ENCODE measurements at places on chromosomes 11 and 22.

DNA sequence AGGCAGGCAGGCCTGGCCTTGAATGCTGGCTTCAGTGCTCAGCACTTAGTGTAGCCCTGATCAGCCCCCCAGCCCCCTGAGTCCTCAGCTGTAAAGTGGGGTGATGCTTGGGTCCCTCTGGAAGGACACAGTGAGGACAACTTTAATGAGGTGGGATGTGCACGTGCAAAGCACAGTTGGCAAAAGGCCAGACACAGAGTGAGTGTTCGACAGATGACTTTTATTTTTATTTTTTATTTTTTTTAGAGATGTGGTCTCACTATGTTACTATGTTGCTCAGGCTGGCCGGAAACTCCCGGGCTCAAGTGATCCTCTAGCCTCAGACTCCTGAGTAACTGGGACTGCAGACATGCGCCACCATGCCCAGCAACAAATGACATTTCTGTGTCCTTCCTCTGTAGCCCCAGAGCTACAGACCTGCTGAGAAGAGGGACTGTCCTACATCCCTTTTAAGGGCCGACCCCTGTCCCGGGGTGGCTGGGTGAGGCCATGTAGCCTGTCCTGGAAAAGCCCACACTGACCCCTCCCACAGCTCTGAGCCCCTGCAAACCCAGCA is 6.9 kb upstream of the C11orf96 start:
- DNase-seq = no peak

DNA sequence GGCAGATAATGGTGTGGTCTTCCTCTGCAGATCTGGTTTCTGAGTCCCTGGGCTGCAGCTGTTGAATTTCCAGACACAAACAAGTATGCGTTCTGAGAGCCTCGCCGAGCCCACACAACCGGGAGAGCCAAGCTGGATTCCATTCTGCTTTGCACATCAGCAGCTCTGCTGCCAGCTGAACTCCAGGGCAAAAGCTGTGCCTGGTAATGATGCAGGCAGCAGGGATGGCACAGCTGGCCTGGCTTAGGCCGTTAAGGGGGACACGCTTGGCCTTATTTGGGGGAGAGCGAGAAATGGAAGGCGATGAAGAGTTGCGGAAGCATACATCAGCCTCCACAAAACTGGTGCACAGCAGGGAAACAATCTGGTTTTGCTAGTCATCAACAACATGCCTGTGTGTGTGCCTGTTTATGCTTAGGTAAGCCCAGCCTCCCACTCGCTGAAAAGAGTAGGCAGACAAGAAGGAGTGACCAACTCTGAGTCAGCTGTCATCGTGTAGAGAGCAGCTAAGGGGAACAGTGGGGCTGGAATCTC is 25.1 kb downstream of the ADAMTS8 start:
- DNase-seq = no peak

DNA sequence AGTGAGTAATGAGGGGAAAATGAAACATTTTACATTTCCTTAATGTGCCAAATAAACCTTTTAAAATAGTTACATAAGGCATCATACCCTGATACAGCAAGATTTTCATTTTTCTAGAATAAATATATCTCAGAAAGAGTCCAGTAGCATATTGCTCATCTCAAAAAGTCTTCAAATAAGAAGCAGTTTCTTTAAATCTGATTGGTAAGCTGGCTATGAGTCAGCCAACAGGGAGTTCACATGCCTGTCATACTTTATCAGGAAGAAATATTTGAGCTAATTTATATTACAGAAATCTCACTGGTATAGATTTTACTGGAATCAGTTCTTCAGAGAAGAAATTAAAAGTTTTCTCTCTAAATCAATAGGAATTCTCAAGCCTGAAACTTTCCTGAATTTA is 258.1 kb downstream of the C11orf87 start:
- no peak for DNase-seq

GRCh38 chr11:42271306-42271705 is 811.9 kb upstream of the LRRC4C start:
- no peak for DNase-seq

DNA sequence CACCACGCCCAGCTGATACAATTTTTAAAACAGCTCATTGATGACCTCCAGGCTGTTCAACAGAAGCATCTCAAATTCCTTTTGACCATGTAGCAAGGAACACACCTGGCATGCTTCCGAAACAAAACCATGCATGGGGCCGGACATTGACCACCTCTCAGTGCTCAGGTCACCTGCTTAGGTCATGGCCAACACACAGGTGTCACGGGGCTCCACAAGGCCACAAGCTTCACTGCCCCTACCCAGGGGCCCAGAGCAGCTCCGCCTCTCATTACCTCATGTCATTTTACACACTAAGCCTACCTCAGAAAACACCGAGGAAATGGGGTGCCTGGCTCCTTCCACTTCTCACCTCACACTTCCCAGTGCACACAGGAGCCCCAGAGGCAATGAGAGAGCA is 26.6 kb downstream of the YPEL1 start:
- DNase-seq = no peak
